Activated CD8-positive, alpha-beta memory T cell treated with anti-CD3 and anti-CD28 coated beads, Interleukin-2, amount 10 ng/mL, durations not matched to agents 7 days and 5 days (primary cell): ENCODE measurements at places on chromosomes 1 and 21.

GRCh38 chr1:42272920-42273319, 62.1 kb downstream of the FOXJ3 start:
- no peak for DNase-seq

- DNase-seq, result no peak
Observed at GRCh38 chr1:93344886-93345632, 648 bp upstream of the DR1 start.

DNA sequence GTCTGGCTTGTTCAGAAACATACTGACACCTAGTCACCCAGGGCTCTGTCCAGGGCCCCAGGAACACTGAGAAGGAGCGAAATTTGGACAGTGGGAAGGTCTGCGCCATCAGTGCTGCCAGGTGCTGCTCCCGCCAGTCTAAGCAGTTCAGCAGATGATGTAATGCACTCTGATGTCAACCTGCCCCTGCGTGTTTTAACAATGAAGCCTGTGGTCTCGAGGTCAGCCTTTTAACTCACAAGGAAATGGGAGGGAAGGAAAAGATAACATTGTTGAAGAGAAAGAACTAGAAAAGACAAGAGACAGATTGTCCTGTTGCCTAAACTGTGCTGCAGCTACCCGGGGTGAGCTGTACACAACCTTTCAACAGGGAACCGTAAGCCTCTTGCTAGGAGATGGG, 126.6 kb upstream of the IFFO2 start:
- DNase-seq, result no peak

- no peak for DNase-seq
Observed at GRCh38 chr1:71857862-71858261, 424.5 kb downstream of the NEGR1 start.

DNA sequence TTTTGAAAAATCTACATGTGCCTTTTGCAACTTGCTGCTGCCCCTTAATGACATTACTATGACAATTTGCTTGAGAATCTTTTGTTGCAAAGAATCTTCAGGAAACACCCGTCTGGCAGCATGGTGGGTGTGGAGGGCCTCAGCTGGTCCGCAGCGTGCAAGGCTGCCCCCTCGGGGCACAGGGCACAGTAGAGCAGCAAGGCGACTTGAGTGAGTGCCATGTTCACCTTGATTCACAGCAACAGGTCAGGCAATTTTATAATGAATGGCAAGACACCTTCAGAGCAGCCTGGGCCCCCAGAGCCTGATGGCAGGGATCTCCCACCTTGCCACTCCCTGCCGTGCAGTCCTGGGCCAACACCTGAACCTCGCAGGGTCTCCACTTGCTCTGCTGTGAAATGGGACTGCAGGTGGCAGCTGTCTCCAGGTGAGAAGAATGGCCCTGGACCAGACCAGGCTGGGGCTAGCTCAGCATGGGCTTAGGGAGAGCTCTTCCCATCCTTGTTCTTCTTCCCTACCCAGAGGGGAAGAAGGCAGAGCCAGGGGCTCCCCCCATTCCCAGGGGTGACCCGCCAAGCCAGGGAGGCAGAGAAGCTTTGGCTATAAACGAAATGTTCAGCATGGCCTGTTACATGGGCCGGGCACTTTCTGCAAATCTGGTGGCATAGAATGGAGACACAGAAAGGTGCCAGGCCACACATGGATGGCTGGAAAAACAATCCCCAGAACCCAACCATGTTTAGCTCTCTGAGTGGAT, 34.5 kb upstream of the ACTRT2 start:
- DNase-seq, result no peak

DNA sequence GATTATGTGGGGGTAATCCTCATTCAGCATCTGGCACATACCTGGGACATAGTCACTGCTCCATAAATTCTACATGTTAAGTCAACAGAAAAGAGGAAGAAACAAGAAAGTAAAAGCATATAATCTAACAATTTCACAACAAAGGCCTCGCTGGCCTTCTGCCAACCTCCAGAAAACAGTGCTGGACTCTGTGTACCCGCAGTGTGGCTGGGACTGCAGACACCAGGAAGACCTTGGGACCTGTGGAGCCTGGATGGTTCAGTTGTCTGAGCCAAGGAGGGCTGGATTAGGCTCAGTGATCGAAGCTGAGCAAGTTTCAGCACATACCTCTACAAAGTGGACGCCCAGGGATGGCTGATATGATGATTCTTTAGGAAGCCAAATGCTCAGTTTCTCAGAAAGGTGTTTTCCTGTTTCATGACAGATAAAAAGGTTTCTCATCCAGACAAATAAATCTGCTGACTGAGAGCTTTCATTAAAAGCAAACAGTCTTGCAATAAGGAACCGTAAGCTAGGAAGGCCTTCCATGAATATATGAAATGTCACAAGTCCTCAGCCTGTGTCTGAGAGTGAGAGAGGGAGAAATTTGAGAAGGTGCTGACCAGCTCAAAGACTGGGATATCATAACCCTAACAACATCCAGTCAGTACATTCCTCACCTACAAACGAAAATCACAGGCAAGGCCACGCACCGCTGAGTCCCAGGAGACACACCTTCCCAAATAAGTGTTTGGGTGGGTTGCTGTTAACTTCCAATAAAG, 48.4 kb downstream of the CAPZB start:
- DNase-seq, result no peak

DNA sequence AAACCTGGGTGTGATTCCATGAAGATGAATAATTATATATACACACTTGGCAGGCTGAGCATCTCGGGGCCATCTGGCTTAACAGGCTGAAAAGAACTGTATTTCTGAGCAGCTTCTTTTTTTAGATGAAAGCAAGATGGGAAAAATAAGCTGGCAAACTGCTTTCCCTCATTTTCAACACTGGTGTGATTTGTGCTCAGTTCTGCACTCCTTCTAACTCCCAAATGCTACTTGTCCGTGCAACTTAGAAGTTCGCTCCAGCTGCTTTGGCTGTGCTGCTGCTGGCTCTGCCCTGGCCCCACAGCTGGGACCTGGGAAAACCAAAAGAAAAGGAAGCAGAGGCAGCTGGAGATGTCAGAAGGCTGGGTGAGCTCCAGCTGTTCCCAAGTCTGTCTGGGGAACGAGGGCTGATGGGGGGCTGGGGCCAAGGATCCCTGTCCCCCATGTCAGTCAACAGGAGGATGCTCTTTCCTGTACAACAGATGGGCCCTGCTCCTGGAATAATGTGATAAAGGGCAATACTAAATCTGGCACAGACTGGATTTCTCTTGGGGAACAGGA, 44.9 kb downstream of the PAFAH2 start:
- DNase-seq, result no peak

DNA sequence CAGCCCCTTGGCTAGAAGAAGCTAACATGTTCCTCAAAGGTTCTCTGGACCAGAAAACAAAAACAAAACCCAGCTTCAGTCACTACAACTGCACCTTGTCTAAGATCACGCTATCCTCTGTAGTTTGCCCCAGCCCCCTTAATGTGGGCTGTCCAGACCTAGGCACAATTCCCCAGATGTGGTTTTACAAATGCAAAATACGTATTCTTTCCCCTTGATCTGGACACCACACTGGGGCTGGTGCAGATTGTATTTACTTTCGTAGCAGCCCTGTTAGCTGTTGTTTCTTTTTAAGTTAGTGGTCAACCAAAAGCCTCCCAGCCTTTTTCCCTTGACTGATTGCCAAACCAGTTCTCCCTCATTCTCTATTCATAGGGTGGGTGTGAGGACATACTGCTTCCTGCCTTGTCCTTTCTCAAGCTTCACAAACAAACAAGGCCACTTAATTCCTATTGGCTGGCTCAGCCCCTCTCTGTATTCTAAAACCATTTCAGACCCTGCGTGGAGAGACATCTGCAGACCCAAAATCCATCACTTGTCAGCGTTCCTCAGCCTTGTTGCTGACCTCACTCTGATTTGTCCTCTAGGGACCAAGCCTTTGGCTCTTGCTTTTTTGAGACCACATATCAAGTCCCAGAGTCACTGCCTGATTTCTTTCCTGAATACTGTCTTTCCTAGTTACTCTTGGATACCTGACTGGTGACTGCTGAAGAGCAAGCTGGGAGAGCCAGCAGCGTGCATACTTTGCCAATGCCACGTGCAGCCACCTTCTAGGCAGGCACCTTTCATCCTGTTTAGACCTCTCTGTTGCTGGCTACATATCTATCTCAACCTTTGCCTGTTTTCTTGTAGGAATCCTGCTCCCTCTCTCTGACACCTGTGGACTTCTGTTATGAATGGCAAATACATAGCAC, 96.4 kb upstream of the RAB3GAP2 start:
- no peak for DNase-seq
